ENCODE measurements at places on chromosomes 5 and 9. TPM values are rescaled to one million over a fixed set of nuclear protein-coding genes. Genes with fewer than 3 reads are reported as not detected.

DNA sequence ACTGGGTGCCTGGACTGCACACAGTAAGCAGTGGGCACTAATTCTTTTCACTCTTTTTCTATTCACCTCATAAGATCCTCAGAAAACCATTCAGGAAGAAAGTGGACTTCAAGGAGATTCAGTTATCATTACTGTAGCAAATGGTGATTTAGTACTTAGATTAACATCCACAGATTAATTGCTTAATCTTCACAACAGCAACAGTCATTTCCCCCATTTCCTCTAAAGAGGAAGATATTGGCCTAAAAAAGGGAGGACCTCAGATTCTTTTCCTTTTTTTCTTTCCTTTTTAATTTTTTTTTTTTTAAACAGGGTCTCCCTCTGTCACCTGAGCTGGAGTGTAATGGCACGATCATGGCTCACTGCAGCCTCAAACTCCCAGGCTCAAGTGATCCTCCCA lies 64.4 kb downstream of the AUH start:
- DNase-seq, result no peak

DNA sequence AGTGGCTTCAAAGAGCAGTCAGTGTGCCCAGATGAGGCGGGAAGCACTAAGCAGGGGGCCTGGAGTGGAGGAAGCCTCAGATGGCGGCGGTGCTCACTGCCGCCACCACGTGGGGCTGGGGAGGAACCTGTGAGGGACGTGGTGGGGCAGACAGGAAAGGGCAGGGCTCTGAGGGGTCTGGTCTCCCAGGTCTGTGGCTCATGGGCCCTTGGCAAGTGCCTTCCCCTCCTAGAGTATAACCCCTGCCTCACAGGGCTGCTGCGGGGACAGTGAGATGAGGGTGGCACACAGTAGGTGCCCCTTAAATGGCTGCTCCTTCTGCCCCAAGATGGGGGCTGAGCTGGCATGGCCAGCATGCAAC lies 26.6 kb downstream of the NR5A1 start:
- no peak for DNase-seq

GRCh38 chr9:131624636-131625507 lies 79.5 kb downstream of the PRRT1B start:
- no peak for DNase-seq

DNA sequence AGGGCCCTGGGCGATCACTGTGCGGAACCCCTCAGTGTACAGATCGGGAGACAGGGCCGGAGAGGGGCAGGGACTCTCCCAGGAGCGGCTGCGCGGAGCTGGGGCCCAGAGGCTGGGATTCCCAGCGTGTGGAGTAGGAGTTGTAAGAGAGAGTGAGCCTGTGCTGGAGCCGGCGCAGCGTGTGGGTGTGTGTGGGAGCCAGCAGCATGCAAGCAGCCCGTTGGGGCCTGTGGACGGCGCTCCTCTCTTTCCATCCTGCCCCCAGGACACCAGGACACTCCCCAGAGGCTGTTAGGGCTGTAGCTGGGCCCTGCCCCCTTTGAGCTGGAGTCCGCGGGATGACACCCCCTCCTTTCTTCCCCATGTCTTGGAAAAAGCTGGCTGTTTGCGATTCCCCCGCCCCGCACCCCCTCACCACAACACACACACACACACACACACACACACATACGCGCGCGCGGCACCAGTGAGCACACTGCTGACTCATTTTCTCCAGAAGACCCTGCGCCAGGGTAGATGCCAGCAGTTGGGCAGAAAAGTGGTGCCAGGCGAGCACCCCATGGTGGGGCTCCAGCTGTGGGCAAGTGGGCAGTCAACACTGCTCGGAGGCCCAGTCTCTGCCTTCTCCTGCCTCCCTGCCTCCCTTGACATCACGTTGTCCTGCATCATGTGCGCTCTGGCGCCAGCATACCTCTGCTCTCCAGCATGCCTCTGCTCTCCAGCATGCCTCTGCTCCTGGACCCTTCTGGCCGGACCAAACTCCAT lies 1.5 kb downstream of the COL27A1 start:
- DNase-seq, result peak; percentile 41

DNA sequence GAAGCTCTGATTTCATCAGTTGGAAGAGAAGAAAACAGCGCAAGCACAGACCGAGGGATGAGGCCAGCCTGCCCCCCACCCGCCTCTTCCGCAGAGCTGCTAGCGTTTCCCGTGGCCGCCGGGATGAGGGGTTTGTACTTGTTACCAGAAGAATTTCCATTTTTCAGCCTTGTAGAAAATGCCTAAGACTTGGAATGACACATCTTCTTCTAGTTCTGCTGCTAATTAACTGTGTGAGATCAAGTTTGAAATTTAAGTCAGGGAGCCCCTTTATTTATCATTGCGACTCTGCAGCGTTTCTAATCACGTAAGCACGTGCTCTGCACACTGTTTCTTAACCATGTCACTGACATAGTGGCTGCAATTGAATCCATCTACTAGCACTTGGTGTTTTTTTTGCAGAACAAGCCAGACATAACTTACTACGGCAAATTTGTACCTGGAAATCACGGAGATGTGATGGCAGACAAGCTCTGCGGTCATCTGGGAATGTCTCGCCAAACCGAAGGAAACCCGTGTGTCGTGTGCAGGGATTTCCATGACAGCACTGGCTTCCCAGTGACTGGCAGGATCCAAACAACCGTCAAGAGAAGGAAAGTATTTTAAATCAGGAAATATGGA lies 41.8 kb upstream of the ROR2 start:
- DNase-seq, result no peak

GRCh38 chr9:7212101-7212500 lies 454.3 kb downstream of the KDM4C start:
- no peak for DNase-seq

DNA sequence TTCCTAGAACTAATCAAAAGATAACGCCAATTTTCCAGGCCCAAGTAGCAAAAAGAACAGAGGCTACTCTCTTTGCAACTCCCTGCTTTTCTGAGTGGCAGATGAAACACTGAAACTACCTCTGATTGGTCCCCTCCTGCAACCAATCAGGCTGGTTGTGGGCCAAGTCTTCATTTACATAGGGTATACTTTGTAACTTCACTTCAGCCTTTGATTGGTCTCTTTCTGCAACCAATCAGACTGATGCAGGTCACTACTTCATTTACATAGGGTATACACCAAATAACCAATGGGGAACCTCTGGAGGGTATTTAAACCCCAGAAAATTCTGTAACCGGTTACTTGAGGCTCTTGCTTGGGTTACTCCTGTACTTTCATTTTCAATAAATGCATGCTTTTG lies 289.6 kb downstream of the MED10 start:
- DNase-seq, result no peak

- no peak for DNase-seq
Observed at GRCh38 chr5:158563760-158564390, 535.8 kb downstream of the EBF1 start.

DNA sequence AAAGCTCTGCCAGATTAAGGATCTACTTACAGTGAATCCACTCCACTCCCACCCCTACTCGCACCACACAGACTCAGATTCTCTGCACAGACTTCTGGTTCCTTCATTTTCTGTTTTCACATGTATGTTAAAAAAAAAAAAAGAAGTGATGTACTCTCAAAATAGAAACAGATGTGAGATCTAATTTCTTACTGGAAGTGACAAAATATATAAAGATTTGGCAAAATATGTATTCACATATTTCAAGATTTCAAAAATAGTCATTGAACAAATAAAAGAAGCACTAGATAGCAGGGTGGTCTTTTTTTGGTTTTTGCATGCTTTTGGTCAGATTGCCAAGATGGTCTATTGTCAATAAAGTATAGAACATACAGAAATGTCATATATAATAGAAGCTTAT lies 379.2 kb downstream of the TMEM167A start:
- DNase-seq, result no peak

GRCh38 chr5:53008751-53009150 lies 19.6 kb downstream of the ITGA2 start:
- DNase-seq, result no peak

DNA sequence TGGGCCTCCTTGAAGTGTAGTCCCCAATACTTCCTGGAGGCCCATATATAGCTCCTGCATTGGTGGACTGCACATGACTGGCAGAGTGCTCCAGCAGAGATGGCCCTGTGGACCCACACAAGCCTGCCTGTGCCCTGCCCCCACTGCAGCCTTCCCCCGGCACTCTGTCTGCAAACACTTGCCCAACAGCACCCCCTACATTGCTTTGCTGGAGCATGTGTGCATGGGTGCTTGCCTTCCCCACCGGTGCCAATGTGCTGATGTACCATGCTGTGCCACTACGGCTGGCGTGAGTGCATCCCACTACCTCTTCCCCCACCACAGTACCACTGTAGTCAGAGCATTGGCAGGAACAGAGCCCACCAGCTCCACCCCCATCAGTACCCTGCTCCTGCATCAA lies 563.6 kb upstream of the CTNND2 start:
- no peak for DNase-seq

DNA sequence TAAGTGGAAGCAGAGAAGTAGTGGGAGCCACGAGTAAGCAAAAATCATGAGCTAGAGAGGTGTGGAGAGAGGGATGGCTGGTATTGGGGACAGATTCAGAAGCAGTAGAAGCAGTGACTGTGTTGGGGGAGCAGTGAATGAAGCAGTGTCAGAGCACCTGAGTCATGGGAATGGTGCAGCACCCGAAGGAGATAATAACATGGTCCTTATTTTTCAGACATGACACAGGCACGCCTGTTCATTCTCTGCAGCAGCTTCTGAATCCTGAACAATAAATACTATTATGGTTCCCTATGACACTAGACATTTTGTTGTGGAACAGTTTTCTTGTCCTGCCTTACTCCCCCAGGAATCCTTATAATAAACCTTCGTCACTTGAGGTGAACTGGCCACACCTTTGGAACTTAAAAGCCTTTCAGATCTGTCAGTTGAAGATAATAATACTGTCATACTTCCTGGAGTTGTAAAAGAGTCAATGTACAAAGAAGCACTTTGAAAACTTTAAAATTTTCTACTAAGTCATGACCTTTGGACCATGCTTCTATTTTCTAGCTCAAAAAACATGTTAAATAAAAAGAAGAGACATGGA lies 7.0 kb upstream of the RASA1 start:
- no peak for DNase-seq

DNA sequence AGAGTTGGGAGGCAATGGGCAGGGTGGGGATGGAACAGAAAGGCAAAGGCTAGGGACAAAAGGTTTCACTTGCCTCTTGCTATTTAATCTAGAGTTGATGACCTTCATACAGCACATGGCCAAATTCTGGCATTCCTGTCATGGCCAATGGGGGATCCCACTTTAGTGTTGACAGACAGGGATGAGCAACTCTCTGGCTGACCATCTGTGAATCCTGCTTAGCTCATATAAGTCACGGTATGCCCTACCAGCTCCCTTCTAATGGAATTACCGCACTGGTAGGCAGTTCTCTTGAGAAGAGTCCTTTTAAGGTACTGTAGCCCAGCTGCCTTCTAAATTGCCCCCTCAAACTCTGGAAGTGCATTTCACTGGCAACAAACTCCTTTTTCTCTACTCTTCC lies 76.1 kb downstream of the MAMDC2 start:
- no peak for DNase-seq

DNA sequence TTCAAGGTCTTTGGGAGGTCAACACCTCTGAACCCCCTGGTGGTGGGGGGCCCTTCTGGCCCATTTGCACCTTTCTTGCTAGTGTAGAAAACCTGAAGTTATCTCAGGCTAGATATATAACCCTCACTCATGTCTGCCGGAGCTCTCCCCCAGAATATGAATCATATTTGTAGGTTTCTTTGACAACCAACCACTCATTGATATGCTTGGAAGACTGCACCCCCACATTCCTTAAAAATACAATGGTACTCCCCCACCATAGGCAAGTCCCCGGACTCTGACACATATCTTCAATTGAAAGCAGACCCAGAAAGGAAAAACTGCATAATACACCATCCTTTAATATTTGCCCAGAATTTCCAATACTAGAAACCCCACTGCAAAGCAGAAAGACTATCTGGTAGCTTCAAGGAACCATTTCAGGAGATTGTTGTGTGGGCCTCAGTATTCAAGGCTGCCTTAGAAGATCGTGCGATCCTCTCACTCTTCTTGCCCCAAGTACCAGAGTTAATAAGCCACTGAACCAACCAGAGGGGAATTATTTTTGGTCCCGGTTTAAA lies 978 bp upstream of the UBE2B start:
- DNase-seq, result no peak

DNA sequence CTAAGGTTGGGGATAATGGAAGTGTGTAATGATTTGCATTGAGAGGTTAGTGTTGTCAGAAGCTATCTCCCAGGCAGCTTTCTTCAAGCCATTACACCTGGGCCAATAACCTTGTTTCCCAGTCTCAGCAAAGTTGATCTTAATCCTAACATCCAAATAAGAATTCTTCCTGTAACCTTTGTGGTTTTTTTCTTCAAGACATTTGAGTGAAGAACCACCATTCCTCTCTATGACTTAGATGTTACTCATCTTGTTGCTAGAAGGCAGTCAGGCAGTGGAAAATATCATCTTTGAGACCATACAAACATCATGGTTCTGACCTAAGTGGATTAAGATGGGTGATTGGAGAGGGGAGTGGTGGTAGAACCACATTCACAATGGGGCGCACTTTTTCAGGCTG lies 103.5 kb downstream of the NDUFAF2 start:
- DNase-seq, result no peak

DNA sequence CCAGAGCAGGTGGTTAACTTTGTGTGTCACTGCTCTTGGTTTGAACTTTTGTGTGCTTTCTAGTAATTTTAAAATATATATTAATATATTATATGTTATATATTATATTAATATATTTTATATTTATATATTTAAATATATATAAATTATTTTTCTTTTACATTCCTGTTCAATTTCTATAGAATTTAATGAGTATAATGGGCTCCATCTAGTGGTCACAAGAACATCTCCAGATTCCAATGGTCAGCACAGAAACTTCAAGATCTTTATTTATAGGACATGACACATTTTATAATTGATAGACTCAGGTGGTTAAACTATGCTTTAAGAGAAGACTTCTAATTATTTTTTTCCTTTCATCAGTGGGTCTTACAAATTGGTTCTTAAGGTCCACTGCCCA lies 39.1 kb downstream of the COL23A1 start:
- no peak for DNase-seq

Gene HK3
- 14.9 TPM for total RNA-seq

Gene GADD45G
- 23.8 TPM for total RNA-seq

Gene SLC34A3
- not detected for total RNA-seq

Gene OR1Q1
- total RNA-seq, result not detected

Gene PDE8B
- 20.5 TPM for total RNA-seq

Gene MSX2
- 1.2 TPM for total RNA-seq

Gene PLK2
- total RNA-seq, result 27.2 TPM

Gene ANKRD31
- 0.37 TPM for total RNA-seq

Gene RASGEF1C
- not detected for total RNA-seq

Gene LHX3
- not detected for total RNA-seq

Gene ZNF608
- 23.6 TPM for total RNA-seq

Gene BAAT
- total RNA-seq, result not detected

Gene REEP2
- 7.0 TPM for total RNA-seq

Gene FOXD4L4
- total RNA-seq, result not detected
